Stimulated activated CD4-positive, alpha-beta T cell treated with anti-CD3 and anti-CD28 coated beads, Interleukin-4, amount 100 ng/mL, for 4 hours (primary cell): ENCODE measurements at places on chromosomes 13 and 19.

GRCh38 chr13:99958406-99959126 lies 13.0 kb downstream of the ZIC5 start:
- no peak for DNase-seq

DNA sequence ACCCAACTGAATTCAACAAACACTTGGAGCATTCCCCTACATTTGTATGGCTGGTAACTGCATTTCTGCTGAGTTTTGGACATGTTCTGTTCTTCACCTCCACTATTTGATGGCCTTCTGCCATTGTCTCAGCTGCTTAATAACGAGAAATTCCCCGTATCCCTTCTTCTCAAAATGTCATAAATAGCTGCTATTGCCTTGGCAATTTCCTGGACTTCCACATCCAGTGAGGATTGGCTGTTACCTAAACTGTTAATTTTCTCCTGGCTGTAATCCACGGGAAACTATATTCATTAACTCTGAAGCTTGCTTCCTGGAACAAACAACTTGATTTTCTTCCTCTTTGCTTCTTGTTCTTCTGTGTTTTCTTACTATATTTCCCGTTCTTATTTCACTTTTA lies 69.5 kb upstream of the TDRD3 start:
- no peak for DNase-seq

DNA sequence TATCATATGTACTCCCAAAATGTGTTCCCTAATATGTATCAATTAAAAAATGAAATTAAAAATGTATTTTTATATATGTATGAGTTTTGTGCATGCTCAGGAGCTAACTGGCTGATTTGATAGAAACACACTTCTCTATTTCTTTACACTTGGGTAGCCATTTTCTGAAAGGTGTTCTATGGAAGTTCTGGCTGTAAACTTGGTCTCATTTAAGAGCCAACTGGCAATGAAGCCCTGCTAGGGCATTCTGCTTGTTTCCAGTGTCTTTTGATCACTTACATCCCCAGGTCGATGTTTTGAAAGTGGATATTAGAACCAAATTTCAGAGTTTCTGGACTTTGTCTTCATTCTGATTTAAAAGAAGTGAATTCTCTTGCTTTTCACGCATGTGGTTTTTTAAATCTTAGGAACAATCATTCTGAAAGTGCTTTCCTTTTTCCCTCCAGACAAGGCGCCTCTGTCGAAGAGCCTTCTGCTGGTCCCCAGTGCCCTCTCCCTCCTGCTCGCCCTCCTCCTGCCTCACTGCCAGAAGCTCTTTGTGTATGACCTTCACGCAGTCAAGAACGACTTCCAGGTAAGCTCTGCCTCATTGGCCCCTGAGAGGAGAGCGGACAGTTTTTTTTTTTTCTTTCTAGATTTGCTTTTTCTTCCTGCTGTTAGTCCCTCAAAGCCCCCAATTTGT lies 20.1 kb downstream of the GPR18 start:
- no peak for DNase-seq

- DNase-seq: no peak
Measured at GRCh38 chr19:41307090-41307875, 2.7 kb upstream of the CCDC97 start.

GRCh38 chr19:51948975-51949374 lies 21.7 kb downstream of the ZNF613 start:
- DNase-seq: no peak

DNA sequence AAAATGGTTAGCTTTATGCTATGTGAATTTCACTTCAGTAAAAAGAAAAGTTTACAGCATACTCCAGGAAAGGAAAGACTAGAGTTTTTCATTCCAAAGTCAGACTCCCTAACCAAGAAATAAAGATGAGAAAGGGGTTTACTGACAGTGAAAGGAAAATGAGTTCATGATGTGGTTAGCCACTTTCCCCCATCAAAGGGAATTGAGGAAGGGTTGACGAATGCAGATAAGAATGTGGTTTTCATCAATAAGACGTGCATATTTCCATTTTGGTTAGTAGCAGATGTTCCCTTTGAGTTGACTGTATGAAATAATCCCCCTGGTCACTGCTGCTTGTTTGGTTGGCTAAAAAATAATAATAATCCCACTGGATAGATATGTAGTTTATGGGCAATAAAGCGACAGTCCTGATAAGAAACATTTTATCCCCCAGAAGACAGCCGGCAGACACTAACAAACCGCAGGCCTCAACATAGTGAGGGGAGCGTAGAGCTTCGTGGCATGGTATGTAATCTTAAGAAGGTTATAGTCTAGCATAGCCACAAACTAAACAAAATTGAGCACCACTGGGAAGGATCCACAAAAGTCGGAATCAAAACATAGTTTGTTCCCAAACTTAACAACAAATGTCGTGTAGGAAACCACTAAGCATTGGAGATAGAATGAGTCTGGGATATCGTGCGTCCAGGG lies 114.8 kb downstream of the COL4A2 start:
- no peak for DNase-seq

GRCh38 chr13:72536714-72537394 lies 190.6 kb downstream of the MZT1 start:
- no peak for DNase-seq

GRCh38 chr13:31903111-31903815 lies 128.3 kb upstream of the FRY start:
- DNase-seq: no peak

DNA sequence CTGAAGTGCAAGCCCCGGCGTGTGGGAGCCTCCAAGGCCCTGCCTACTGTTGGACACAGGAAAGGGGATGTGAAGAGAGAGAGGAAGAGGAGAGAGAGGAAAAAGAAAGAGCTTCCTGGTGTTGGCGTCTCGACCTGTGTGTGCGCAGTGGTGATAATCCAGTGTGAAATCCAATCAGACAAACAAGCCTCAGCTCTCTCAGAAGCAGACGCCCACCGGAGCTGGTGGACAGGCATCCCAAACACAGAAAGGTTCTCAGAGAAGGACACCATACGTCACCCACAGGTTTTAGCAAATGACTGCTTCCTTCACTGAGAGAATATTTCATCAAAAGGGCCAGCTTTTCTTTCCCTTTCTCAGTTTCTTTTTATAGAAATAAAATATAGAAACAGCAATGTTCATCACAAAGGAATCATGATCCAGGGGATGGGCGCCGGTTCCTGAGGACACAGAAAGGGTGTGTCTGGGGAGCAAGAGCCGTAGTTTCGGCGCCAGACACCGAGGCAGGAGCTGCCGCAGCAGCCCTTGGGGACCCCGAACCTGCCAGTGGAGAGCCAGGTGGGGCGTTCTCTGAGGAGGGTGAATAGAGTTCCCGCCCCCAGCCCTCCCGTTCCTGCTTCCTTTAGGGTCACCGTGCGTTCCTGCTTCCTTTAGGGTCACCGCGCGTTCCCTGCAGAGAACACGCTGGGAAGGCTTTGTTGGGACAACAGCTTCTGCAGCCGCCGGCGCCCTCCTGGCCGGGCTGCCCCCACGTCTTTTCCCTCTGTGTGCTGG lies 145.8 kb upstream of the SOX1 start:
- DNase-seq: no peak

GRCh38 chr13:30572859-30573275 lies 44.9 kb upstream of the USPL1 start:
- no peak for DNase-seq

DNA sequence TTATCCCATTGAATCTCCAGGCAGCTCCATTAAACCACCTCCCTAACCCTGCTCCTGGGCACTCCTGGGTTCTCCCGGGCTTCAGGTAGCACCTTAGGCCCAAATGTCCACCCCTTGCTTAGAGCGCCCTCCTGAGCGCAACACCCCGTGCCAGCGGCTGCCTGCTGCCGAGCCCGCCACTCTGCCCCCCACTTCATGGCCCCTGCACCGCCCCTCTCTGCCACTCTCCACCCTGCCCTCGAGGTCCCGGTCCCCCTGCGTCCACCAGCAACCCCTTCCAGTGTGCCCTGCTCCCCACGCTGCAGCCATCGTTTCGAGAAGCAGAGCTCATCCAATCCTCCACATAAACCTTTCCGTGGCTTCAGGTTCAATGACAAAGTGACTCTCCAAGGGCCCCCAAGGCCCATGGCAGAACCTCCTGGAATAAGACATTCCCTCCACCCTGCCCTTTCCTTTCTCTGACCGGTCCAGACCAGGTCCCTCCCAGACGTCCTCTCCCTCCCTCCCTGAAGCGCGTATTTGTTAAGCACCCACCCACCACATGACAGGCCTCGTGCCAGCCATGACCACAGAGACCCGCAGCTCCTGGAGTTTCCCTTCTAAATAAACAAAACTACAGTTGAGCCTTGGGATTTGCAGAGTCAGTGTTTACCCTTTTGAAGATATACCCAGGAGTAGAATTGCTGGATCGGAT lies 66.6 kb downstream of the ARHGEF18 start:
- no peak for DNase-seq

- DNase-seq: no peak
Measured at GRCh38 chr13:86907156-86907555, 764.0 kb upstream of the SLITRK5 start.

DNA sequence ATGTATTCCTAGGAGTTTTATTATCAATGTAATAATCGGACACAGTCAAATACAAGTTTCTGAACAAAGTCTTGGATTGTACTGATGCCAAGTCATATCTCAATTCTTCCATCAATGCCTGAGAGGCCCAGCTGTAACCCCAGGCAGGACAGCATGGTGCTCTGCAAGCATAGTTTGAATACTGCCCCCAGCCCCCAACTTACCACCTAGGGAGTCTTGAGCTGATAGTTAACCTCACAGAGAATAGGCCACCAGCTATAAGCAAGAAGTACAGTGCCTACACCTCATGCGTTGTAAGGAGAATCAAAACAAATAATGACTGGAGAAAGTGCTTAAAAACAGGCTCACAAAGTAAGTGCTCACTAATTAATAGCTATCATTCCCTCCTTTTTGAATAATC lies 2.7 kb downstream of the PROSER1 start:
- DNase-seq: no peak

GRCh38 chr13:98173431-98174152 lies 3.5 kb downstream of the RNF113B start:
- no peak for DNase-seq

GRCh38 chr19:13637664-13638063 lies 126.7 kb upstream of the MRI1 start:
- DNase-seq: no peak

GRCh38 chr13:102035969-102036368 lies 365.9 kb downstream of the FGF14 start:
- no peak for DNase-seq

- DNase-seq: no peak
Measured at GRCh38 chr13:44004878-44005277, 125.2 kb downstream of the LACC1 start.

- DNase-seq: no peak
Measured at GRCh38 chr19:3513229-3514140, 7.4 kb downstream of the FZR1 start.

DNA sequence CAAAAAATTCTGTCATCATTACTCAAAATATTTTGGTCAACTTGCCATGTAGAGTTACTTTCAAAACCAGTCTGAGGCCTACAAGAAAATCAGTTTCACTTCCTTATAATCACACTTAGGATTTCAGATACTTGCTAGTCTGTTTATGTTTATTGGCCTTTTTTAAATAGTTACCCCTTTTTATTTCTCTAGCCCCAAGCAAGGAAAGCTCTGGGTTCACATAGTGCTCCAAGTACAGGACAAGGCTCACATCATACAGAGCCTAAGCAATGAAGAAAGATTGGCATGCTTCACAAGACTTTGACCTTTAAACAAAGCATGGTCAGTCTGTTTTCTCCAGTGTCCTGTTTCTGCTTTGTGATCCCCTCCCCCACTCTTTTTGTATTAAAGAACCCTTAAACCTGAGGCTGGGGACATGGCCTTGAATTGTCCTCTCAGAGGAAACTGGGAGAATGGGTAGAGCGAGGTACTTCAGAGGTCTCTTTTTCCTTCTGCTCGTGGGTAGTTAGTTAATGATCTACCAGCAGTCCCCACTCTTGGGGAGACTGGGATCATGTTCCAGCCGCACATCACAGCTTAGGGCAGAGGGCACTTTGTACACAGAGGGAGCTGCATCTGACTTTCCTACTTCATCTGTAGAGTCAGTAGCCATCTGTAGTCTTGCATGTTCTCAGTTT lies 30.7 kb downstream of the CEACAM1 start:
- DNase-seq: no peak

- DNase-seq: no peak
Measured at GRCh38 chr19:23002690-23003422, at the start of gene ZNF728. Gene ZNF728, minus strand, starts transcription at chr19:23003176. Its CDS starts 146 bp downstream, at chr19:23003030.

GRCh38 chr13:45479661-45480060 lies 14.9 kb downstream of the COG3 start:
- DNase-seq: no peak

DNA sequence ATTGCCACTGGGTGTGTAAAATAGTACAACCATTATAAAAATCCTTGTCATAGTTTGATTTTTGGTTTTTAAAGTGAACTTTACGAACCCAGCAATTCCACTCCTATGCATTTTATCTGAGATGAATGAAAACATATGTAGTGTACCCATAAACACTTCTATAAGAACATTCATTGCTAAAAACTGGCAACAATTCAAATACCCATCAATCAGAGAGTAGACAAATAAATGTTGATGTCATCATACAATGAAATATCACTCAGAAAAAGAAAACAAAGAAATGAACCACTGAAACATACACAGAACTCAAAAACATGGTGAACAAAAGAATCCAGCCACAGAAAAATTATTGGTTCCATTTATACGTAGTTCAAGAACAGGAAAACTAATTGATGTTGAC lies 202.3 kb downstream of the ABCC4 start:
- no peak for DNase-seq

GRCh38 chr19:41535029-41535622 lies 40.8 kb upstream of the CEACAM21 start:
- DNase-seq: no peak

- DNase-seq: no peak
Measured at GRCh38 chr13:93955904-93956303, 523.6 kb downstream of the DCT start.

GRCh38 chr13:112124141-112124540 lies 57.2 kb downstream of the SOX1 start:
- DNase-seq: no peak

DNA sequence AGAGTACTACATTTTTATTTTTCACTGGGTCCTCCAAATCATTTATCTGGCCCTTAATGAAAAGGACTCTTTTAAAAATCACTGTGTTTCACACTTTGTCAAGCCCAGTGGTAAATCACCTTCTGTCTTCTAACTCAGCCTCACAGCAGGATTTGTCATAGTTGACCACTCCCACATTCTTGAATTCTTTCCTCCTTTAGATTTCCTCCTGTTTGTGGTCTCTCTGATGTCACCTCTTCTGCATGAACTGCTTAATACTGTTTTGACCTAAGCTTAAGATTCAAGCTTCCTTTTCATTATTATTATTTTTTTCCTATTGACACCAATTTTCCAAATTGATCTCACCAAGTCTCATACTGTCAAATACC lies 899.8 kb upstream of the MIR17HG start:
- DNase-seq: no peak

- no peak for DNase-seq
Measured at GRCh38 chr19:42468273-42468796, 25.6 kb upstream of the CXCL17 start.

- no peak for DNase-seq
Measured at GRCh38 chr19:10655457-10656312, 1.5 kb downstream of the ILF3 start.

GRCh38 chr19:32346901-32347300 lies 1.5 kb downstream of the ZNF507 start:
- DNase-seq: no peak

GRCh38 chr19:1901940-1902404 lies 3.2 kb upstream of the ADAT3 start:
- no peak for DNase-seq
